ENCODE measurements at places on chromosomes 2 and 18. TPM values are rescaled to one million over a fixed set of nuclear protein-coding genes. Genes with fewer than 3 reads are reported as not detected.
A peak's percentile ranks its signal among the peaks of the same experiment; 100 is the strongest.

DNA sequence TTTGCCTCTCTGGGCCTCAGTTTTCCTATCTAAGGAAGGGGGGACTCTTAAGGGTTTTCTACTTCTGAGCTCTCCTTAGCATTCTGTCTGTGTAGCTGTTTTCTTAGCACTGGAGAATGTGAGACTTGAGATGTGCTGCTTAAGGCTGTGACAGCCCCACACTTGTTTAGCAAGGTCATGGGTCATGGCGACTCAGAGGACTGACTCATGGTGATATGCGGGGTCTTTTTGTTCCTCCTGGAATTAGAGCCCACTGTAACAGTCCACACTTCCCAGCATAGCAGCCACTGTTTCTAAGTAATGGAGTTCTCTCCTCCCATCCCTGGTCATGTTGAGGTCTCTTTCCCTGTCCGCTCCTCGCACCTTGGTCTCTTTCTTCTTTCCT, 4.1 kb upstream of the LPIN1 start:
- no peaks in the 10 kb centered on the region for H3K27me3 ChIP-seq
- H3K4me3 ChIP-seq: no peak overlapping the region
- no peak for DNase-seq
- H3K27ac ChIP-seq: no peak overlapping the region

GRCh38 chr18:4888251-4889040, 308.6 kb downstream of the AKAIN1 start:
- H3K27me3 ChIP-seq: no peaks in the 10 kb centered on the region
- no peak overlapping the region for H3K27ac ChIP-seq
- H3K4me3 ChIP-seq: no peak overlapping the region
- H3K36me3 ChIP-seq: no peaks in the 10 kb centered on the region

GRCh38 chr2:78634425-78634824, 391.1 kb upstream of the REG3G start:
- no peaks in the 10 kb centered on the region for H3K4me1 ChIP-seq
- DNase-seq: no peak
- no peak overlapping the region for H3K27ac ChIP-seq
- H3K4me3 ChIP-seq: no peak overlapping the region

DNA sequence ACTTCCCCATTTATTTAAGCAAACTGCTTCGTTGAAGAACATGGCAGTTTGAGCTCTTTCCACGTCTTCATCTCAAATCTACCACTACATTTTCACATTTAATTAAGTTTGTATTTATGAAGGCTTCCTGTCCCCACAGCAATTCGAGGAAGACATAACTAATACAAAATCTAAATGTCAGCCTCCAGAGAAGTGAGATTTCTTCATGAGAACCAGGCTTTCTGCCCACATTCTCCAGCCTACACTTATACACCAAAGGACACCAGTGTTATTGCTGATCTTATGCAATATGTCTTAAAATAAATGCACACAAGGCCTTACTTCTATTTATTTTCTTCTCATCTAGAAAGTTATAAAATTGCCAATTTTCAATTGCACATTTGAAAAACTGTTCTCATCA, 1209.3 kb upstream of the FAM98A start:
- no peaks in the 10 kb centered on the region for H3K27me3 ChIP-seq
- no peak overlapping the region for H3K27ac ChIP-seq
- no peak overlapping the region for H3K4me3 ChIP-seq
- DNase-seq: no peak
- no peaks in the 10 kb centered on the region for H3K4me1 ChIP-seq
- no peaks in the 10 kb centered on the region for H3K36me3 ChIP-seq

GRCh38 chr2:159612255-159612901, 4.0 kb downstream of the BAZ2B start:
- H3K27ac ChIP-seq: peak overlapping the region; percentile 98
- peaks cover 6% of the 10 kb centered on the region for H3K4me1 ChIP-seq
- DNase-seq: no peak
- H3K36me3 ChIP-seq: no peaks in the 10 kb centered on the region
- no peaks in the 10 kb centered on the region for H3K27me3 ChIP-seq

GRCh38 chr2:101308432-101309210, at the start of gene RNF149:
Gene RNF149 (minus strand): TSS chr2:101308701. CDS start chr2:101308588, 113 bp downstream.
- H3K36me3 ChIP-seq: no peaks in the 10 kb centered on the region
- H3K27me3 ChIP-seq: no peaks in the 10 kb centered on the region
- peak; percentile 95 for DNase-seq

GRCh38 chr2:52117299-52117698, 1085.4 kb upstream of the NRXN1 start:
- H3K4me1 ChIP-seq: no peaks in the 10 kb centered on the region

GRCh38 chr18:78571831-78572347, 407.7 kb upstream of the SALL3 start:
- no peak overlapping the region for H3K27ac ChIP-seq
- H3K4me1 ChIP-seq: no peaks in the 10 kb centered on the region
- no peaks in the 10 kb centered on the region for H3K27me3 ChIP-seq
- no peaks in the 10 kb centered on the region for H3K36me3 ChIP-seq

DNA sequence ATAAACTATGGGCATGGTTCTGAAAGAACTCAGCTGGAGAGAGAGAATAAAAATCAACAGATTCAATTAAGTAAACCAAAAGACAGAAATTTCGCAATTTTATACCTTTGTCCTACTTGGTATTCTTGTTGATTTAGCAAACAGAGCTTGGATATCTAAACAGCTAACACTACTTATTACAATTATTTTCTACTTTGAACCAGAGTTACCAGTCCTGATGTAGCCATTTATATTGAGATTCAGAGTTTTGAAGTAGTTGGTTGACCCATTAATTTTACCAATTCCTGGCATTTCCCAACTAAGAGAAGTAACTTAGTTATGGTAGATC, 48.9 kb downstream of the ASXL2 start:
- no peaks in the 10 kb centered on the region for H3K4me1 ChIP-seq
- DNase-seq: no peak
- no peak overlapping the region for H3K27ac ChIP-seq
- H3K27me3 ChIP-seq: no peaks in the 10 kb centered on the region
- no peak overlapping the region for H3K4me3 ChIP-seq

- H3K27me3 ChIP-seq: no peaks in the 10 kb centered on the region
- no peak overlapping the region for H3K4me3 ChIP-seq
- H3K36me3 ChIP-seq: no peaks in the 10 kb centered on the region
- H3K4me1 ChIP-seq: no peaks in the 10 kb centered on the region
- no peak overlapping the region for H3K27ac ChIP-seq
Observed at GRCh38 chr18:38464024-38464423, 898.4 kb upstream of the CELF4 start.

DNA sequence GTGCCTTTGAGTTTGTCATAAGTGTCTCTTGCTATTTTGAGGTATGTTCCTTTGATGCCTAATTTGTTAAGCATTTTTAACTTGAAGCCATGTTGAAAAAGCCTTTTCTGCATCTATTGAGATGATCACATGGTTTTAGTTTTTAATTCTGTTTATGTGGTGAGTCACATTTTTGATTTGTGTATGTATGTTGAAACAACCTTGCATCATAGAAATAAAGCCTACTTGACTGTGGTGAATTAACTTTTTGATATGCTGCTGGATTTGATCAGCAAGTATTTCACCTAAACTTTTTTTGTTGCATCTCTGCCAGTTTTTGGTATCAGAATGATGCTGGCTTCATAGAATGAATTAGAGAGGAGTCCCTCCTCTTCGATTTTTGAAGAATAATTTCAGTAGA, 469.7 kb downstream of the CDH2 start:
- H3K4me3 ChIP-seq: no peak overlapping the region
- H3K27me3 ChIP-seq: no peaks in the 10 kb centered on the region
- no peak for DNase-seq
- H3K27ac ChIP-seq: no peak overlapping the region
- no peaks in the 10 kb centered on the region for H3K36me3 ChIP-seq

- no peaks in the 10 kb centered on the region for H3K36me3 ChIP-seq
- no peak overlapping the region for H3K4me3 ChIP-seq
- no peak for DNase-seq
- no peaks in the 10 kb centered on the region for H3K4me1 ChIP-seq
- H3K27me3 ChIP-seq: no peaks in the 10 kb centered on the region
- H3K27ac ChIP-seq: no peak overlapping the region
Observed at GRCh38 chr2:149160195-149160594, 121.7 kb downstream of the LYPD6B start.

- no peaks in the 10 kb centered on the region for H3K27me3 ChIP-seq
- no peaks in the 10 kb centered on the region for H3K36me3 ChIP-seq
- peak overlapping the region; percentile 8 for H3K27ac ChIP-seq
- no peak overlapping the region for H3K4me3 ChIP-seq
Observed at GRCh38 chr2:236078297-236079255, 89.6 kb downstream of the GBX2 start.

GRCh38 chr2:195898505-195899191, 170.0 kb downstream of the DNAH7 start:
- peak; percentile 31 for DNase-seq
- no peak overlapping the region for H3K4me3 ChIP-seq
- no peak overlapping the region for H3K27ac ChIP-seq
- no peaks in the 10 kb centered on the region for H3K36me3 ChIP-seq
- no peaks in the 10 kb centered on the region for H3K4me1 ChIP-seq

DNA sequence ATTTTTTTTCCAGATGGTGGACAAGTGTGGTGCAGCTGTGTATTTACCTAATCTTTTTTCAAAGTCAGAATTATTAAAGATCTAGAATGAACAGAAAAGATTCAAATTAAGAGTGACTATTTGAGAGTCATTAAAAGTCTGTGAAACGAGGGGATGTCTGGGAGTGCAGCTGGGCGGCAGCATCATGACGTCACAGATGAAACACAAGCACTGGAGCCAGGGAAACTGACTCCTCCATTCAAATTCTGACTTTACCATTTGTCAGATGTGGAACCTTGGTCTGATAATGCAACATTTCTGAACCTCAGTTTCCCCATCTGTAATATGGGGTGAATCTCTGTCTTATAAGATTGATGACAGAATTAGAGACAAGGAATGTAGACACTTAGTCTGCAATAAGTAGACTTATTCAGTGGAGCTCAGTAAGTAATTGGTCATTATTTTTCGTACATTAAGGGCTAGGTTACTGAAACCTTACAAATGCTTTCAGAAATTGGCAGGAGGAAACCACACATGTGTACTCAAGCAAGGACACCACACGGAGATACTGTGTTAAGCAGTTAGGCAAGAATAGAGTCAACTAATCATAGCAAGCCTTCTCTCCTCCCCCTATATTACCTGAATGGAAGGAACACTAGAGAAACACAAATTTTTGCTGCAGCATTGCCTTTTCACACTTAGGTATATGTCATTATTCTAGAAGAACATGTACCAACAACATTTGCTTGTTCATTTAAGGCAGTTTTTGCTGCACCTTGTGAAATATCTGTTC, 27.8 kb upstream of the CXXC1 start:
- H3K36me3 ChIP-seq: no peaks in the 10 kb centered on the region
- no peak overlapping the region for H3K4me3 ChIP-seq
- no peaks in the 10 kb centered on the region for H3K27me3 ChIP-seq
- H3K27ac ChIP-seq: no peak overlapping the region
- no peak for DNase-seq
- H3K4me1 ChIP-seq: no peaks in the 10 kb centered on the region

GRCh38 chr2:160388464-160389263, 104.9 kb downstream of the RBMS1 start:
- H3K4me3 ChIP-seq: no peak overlapping the region
- no peaks in the 10 kb centered on the region for H3K36me3 ChIP-seq
- peak overlapping the region; percentile 43 for H3K27ac ChIP-seq

DNA sequence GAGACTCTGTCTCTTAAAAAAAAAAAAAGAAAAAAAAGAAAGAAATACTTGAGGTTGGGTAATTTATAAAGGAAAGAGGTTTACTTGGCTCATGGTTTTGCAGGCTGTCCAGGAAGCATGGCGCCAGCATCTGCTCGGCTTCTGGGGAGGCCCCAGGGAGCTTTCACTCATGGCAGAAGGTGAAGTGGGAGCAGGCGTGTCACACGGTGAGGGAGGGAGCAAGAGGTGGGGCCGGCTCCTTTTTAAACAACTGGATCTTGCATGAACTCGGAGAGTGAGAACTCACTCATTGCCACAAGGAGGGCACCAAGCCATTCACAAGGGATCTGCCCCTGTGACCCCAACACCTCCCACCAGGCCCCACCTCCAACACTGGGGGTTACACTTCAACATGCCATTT, 30.6 kb downstream of the CYP26B1 start:
- H3K27ac ChIP-seq: no peak overlapping the region
- no peak overlapping the region for H3K4me3 ChIP-seq

DNA sequence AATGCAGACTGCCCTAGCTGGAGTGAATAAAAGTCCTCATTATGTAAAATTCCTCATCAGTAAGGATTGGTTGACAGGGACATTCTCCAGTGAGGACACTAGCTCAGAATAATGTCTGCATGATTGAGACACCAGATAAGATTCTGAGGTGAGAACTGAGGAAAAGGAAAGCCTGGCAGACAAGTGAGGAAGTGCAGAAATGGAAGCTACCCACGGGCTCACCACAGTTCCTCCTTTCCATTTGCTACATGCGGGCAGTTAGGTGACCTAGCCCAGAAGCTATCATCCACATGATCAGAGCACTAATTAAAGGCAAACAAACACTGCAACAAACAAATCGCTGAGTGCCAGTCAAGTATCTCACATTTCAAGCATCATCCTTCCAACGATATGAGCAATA, 27.7 kb downstream of the NETO1 start:
- no peaks in the 10 kb centered on the region for H3K36me3 ChIP-seq
- no peaks in the 10 kb centered on the region for H3K4me1 ChIP-seq
- no peaks in the 10 kb centered on the region for H3K27me3 ChIP-seq
- H3K27ac ChIP-seq: no peak overlapping the region
- DNase-seq: no peak

The CAVIN2 gene
- 12.7 TPM for total RNA-seq

The PRSS56 gene
- total RNA-seq: not detected

The TMEM37 gene
- 52.1 TPM for total RNA-seq

The TSN gene
- total RNA-seq: 48.0 TPM

The BCL11A gene
- 22.9 TPM for total RNA-seq

The ACVR1 gene
- total RNA-seq: 18.0 TPM

The COLEC12 gene
- 1.9 TPM for total RNA-seq

The TCF23 gene
- 0.05 TPM for total RNA-seq

The ASAP2 gene
- 61.7 TPM for total RNA-seq

The TXNDC2 gene
- total RNA-seq: not detected

The ABCG8 gene
- 0.48 TPM for total RNA-seq

All from colonic mucosa (tissue), 4 donors.